ENCODE measurements at places on chromosomes 6 and 20.
A peak's percentile ranks its signal among the peaks of the same experiment; 100 is the strongest.

DNA sequence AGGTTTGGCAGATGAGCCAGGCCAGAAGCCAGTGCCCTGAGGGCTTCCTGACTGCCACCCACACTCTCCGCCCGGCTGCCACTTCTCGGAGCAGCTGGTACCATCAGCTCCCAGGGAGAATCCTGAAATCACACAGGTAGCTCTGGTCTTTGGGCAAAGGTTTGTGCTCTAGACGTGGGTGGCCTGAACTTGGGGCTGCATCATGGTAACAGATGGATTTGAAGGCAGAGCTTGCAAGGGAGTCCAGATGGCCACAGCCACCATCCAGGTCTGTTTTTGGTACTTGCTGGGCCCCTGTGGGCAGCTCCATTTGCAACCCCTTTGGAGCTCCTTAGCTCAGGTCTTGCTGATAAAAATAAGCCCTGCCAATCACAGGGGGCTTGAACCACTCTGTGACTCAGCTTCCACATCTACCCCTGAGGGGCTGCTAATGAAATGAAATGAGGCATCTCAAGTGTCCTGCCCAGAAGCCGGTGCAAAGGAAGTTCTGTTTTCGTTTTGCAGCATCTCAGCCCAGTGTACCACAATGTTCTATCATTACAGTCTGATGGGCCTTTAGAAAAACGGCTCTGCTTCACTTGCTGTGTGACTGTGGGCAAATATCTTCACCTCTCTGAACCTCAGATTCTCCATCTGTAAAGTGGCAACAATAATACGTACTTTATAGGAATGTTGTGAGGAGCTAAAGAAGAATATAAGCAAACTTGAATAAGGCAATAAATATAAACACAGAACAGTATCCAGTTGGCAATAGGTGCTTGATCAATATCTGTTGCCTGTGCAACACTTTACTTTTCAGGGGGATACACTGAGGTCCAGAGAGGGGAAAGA is 25.1 kb upstream of the CDH22 start:
- no peak overlapping the region for H3K27ac ChIP-seq
- H3K27me3 ChIP-seq = peaks cover 68% of the 10 kb centered on the region
- DNase-seq = no peak
- no peak overlapping the region for H3K4me3 ChIP-seq
- H3K36me3 ChIP-seq = no peaks in the 10 kb centered on the region

DNA sequence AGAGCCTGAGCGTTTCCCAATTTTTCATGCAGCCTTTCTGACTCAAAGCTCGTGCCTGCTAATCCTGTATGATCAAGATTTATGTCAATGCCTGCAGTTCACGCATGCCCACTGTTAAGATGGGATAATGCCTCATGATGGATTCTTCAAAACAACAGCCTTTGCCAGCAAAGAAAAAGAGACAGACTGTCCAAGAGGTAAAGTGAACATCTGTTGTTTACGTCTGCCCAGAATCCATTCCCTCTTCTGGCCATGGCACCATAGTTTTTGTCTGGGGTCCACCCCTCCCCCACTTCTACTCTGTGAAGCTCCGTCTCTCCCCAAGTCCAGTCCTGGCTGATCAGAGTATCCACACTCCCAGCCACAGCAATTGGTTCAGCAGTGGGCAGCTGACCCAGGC is 91.9 kb upstream of the EYA2 start:
- H3K4me3 ChIP-seq = no peak overlapping the region
- DNase-seq = no peak
- H3K27ac ChIP-seq = no peak overlapping the region
- H3K4me1 ChIP-seq = no peaks in the 10 kb centered on the region
- H3K27me3 ChIP-seq = peaks cover 44% of the 10 kb centered on the region

DNA sequence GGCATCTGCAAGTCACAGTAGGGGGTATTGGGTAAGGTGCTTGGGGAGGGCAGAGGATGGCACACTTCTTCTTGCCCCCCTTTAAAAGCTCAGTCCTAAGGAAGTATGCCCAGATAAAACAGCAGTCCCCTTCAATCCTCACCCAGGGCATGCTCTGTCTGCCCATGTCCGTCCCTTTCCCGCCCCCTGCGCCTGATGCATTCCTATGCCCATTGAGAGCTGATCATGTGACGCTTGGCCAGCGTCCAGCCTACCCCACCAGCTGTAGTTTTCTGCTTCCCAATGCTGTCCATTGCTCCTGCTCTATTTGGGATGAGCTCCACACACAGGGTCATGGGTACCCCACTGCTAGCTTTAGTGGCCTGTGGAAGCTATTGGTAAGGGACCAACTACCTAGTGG is 8.3 kb downstream of the SIGLEC1 start:
- peaks cover 38% of the 10 kb centered on the region for H3K27me3 ChIP-seq
- no peak overlapping the region for H3K27ac ChIP-seq
- H3K4me3 ChIP-seq = no peak overlapping the region
- no peaks in the 10 kb centered on the region for H3K36me3 ChIP-seq
- no peak for DNase-seq
- H3K4me1 ChIP-seq = no peaks in the 10 kb centered on the region

DNA sequence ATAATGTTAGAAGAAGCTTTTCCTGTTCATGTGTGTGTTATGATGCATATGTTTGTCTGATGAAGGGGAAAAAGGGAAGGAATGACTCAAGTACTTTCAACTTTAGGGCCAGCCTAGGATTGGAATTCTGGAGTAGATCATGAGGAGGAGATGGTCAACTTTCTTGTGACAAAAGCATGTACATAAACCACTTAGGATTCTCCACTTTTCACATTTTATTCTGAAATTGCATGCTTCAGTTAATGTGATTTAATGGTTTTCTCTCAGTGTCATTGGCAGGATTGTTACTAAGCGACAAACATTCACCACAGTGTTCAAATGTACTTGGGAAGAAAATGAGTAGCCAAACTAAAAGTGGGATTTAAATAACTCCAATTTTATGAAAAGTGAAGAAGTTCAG is 80.1 kb downstream of the UTRN start:
- no peaks in the 10 kb centered on the region for H3K27me3 ChIP-seq
- peak; percentile 30 for DNase-seq
- peaks cover 3% of the 10 kb centered on the region for H3K4me1 ChIP-seq
- no peak overlapping the region for H3K4me3 ChIP-seq
- H3K27ac ChIP-seq = no peak overlapping the region

GRCh38 chr6:14010275-14010674 is 85.5 kb downstream of the RNF182 start:
- DNase-seq = no peak
- H3K27me3 ChIP-seq = peaks cover 5% of the 10 kb centered on the region
- no peak overlapping the region for H3K4me3 ChIP-seq
- no peaks in the 10 kb centered on the region for H3K4me1 ChIP-seq
- no peaks in the 10 kb centered on the region for H3K36me3 ChIP-seq
- no peak overlapping the region for H3K27ac ChIP-seq

GRCh38 chr20:38825571-38825900 is 20.0 kb downstream of the PPP1R16B start:
- H3K27ac ChIP-seq = no peak overlapping the region
- no peak overlapping the region for H3K4me3 ChIP-seq
- H3K36me3 ChIP-seq = no peaks in the 10 kb centered on the region
- DNase-seq = no peak
- peaks cover 10% of the 10 kb centered on the region for H3K27me3 ChIP-seq
- H3K4me1 ChIP-seq = no peaks in the 10 kb centered on the region

- H3K27me3 ChIP-seq = no peaks in the 10 kb centered on the region
- no peaks in the 10 kb centered on the region for H3K36me3 ChIP-seq
- no peak overlapping the region for H3K4me3 ChIP-seq
Observed at GRCh38 chr20:14897608-14898007, 560.2 kb upstream of the FLRT3 start.

DNA sequence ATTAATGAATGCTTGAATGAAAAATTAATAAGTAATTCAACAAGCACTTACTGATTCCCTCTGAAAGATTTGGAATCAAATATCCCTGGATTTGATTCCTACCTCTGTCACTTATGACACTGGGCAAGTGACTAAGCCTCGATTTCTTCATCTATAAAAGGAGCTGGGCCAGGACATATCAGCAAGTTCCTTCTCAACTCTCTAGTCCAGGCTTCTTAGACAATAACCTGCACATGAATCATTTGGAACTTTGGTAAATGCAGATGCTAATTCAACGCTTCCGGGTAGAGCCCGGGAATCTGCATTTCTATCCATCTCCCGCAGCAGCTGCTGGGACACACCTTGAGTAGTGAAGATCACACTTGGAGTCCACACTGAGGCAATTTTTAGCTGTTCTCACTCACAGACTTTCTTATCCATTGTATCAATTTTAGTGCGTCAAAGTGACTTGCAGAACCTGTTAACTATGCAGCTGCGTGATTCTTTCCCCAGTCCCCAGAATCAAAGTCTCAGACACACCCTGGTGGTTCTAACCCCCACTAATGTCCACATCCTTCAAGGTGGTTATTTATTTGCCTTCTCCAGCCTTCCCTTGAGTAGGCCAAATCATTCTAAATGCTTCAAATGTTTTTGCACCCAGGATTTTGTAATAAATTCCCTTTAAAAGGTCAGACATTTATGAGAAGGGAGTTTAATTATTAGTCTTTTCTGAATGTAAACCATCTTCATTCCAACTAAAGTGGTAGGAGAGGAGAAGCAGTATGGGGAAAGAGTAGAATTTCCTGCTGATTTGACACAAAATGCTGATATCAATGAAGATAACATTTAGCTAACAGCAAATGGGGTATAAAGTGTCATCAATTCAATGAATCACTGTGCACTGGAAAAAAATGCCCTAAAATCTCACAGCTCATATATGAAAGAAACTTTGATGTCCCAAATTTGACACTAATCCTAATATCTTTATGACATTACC is 26.0 kb upstream of the CCND3 start:
- no peaks in the 10 kb centered on the region for H3K36me3 ChIP-seq
- DNase-seq = peak; percentile 30
- no peaks in the 10 kb centered on the region for H3K27me3 ChIP-seq
- H3K4me1 ChIP-seq = peaks cover 10% of the 10 kb centered on the region
- H3K4me3 ChIP-seq = no peak overlapping the region

DNA sequence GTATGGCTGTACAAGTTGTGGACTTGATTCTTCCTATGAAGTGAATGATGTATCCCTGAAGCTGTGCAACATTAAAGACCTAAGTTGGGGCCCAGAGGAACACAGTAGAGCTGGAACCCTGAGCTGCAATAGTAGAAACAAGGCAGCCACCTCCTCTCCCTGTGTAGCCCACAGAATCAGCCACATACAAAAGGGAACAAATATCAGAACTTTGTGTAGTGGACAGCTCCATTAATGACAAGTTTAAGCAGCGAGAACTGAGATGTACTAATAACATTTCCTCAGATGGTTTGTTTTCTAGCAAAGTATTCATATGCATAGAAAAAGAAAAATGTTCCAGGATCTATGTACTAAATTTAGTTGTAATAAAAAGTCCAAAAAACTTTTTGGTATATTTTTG is 19.2 kb downstream of the PHACTR1 start:
- no peaks in the 10 kb centered on the region for H3K36me3 ChIP-seq
- H3K4me1 ChIP-seq = no peaks in the 10 kb centered on the region
- no peak overlapping the region for H3K27ac ChIP-seq
- no peaks in the 10 kb centered on the region for H3K27me3 ChIP-seq

DNA sequence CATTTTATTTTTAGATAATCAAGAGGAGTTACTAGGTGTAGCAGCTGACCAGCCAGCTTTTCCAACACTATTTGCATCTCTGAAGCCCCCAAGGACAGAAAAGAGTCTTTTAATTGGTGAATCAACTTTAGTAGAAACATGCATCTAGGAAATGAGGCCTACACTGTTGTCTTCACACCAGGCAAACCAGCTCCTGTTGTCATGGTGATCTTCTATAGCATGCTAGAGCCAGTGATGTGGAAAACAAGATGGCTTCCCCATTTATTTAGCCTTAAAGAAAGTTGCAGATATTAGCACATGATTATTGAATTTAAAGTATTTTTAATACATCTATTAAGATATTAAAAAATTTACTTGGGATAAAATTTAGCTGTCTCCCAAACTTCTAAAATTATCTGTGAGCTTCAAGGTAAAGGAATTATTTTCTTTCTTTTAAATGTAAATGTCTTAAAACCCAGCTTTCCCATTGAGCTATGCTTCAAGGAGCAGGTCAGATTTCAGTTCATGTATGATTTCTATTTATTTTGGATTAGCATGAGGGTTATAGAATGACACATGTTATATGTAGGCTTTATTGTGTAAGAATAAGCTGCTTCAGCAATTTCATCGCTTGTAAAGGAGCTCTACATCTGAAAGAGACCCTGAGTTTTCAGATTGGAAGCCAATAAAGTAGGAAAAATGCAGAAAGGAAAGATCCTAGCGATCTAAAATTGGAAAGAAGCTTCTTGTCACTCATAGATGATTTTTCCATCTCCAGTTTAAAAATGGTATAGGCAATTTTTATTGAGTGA is 564.9 kb upstream of the CITED2 start:
- no peaks in the 10 kb centered on the region for H3K36me3 ChIP-seq
- no peak for DNase-seq
- H3K4me1 ChIP-seq = peaks cover 8% of the 10 kb centered on the region
- H3K4me3 ChIP-seq = no peak overlapping the region
- H3K27ac ChIP-seq = no peak overlapping the region

DNA sequence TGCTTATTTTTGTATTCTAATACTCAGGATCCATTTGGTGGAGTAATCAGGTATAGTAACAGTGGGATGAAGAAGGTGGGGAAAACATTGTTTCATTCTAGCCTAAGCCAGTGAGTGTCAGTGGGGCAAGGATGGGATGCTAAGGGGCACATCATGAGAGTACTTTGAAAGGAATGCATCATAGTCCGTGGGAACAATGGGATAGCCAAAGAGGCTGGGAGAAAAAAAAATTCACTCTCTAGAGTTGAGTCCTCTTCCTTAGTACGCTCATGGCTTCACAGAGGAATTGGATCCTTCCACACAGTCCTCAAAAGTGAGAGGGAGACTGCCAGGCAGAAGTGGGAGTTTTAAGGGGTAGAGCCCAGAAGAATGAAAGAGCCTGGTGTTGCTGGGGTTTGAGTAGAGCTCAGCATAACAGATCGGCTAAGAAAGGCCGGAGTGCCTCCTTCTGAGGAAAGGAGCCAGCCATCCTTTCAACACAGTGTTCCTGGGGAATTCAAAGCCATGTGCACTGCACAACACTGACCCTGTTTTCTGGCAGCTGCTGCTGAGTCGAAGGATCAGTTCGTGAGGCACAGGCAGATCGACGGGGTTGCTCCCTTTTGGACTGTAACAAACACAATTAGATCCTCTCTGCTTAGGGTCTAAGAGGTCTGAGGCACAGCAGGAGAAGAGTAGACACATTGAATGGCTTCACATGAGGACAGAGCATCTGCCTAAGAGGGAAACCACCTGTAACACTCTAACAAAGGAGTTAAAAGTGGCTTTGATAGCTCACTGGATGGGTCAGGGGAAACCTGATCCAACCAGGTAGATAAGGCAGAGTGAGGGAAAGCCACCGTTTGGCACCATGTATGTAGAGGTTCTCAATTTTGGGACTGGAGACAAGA is 61.2 kb downstream of the ELOVL5 start:
- H3K4me1 ChIP-seq = no peaks in the 10 kb centered on the region
- DNase-seq = no peak
- H3K4me3 ChIP-seq = no peak overlapping the region
- peaks cover 12% of the 10 kb centered on the region for H3K36me3 ChIP-seq
- H3K27ac ChIP-seq = no peak overlapping the region

Measured in IMR-90 (cell line).